Activated B cell treated with CpG ODN at 0.5 μM for 24 hours (primary cell): ENCODE measurements at places on chromosomes 12 and 14. TPM values are rescaled to one million over a fixed set of nuclear protein-coding genes. Genes with fewer than 3 reads are reported as not detected.

ENDOU gene
- total RNA-seq, result 0.24 and 0.37 TPM in 2 replicates

ZDHHC22 gene
- not detected in 2 replicates for total RNA-seq

RPGRIP1 gene
- not detected in 2 replicates for total RNA-seq

GRCh38 chr14:104787736-104788135, 7.8 kb downstream of the AKT1 start:
- no peaks in the 10 kb centered on the region for H3K27me3 ChIP-seq
- no peak overlapping the region for H3K27ac ChIP-seq
- no peak for DNase-seq
- peaks cover 13% of the 10 kb centered on the region for H3K36me3 ChIP-seq

DNA sequence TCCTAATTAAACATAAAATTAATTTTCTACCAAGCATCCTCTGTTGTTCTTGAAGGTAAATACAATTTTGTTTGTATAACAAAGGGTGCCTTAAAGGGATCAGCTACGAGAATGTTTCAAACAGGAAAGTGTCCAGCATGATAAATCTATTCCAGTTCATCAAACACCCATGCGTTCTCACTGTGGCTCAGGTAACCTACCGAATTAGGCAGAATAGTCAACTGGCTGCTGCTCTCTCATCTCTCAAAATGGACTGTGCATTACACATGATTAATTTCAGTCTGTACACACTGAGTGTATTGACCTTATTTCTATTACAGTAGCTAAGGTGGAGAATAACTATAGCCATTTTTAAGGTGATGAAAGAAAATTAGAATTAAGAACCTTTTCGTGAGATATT, 127.5 kb upstream of the RMST start:
- H3K4me1 ChIP-seq, result no peaks in the 10 kb centered on the region
- H3K4me3 ChIP-seq, result no peak overlapping the region
- no peak for DNase-seq
- H3K27me3 ChIP-seq, result peaks cover 7% of the 10 kb centered on the region
- no peak overlapping the region for H3K27ac ChIP-seq
